ENCODE measurements at places on chromosomes 1 and 21.
A peak's percentile ranks its signal among the peaks of the same experiment; 100 is the strongest.

- no peak for DNase-seq
These were observed 801 bp upstream of the ANXA9 start for GRCh38 chr1:150981177-150981804.

DNA sequence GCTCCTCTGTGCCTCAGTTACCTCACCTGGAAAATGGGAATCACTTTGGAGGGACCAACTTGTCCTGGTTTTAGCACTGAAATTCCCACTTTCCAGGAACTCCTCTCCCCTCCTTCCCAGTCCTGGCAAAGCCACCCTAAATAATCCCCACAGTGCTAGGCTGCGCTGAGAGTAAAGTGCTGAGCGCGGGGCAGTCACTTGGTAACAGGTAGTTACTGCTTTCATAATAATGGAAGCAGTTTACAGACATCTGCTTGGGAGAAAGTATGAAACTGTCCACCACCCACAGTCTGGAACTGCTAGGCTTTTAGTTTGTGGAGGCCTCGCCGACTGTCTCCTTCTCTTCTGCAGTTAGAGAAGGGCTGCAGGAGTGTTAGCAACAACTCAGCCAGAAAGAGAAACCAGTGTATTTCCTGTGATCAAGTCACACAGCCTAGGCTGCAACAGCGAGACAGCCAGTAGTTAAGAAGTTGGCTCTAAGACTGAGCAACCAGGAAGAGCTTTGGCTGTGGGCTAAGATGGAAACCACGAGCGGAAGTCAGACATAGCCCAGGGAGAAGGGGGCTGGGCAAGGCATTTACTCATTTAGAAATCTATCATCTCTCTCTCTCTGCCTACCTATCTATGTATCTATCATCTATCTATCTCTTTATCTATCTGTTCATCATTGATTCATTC is 30.8 kb upstream of the ABCG1 start:
- no peak for DNase-seq

GRCh38 chr1:169112241-169112640 is 5.8 kb downstream of the ATP1B1 start:
- DNase-seq: no peak

DNA sequence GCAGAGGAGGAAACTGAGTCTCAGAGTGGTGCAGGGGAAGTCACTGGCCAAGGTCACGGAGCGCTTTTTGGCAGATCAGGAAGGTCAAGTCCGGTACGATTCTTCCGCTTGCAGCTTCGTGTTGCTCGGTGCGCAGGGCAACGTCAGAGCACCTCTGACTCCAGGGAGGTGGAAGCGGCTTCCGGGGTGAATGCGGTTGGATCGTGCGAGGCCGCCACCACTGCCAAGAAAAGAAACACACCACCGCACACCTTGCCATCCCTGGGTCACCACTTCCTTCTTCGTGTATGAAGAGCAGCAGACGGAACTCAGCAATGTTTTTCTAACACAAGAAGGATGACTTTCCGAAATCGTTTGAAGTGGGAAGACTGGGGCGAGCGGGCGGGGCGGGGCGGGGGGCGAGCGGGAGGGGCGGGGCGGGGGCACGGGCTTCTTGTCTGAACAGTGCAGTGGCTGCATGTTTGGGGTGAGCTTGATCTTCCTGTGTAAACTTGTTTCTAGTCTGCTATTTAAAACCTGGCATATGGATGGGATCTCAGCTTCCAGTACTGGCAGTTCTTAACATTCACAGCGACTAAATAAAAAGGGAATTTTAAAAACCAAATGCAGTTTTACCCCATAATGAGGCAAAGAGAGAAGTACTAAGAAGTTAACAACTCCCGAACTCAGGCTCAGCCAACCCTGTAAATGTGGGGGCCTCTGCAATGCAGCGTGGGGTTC is 300.0 kb downstream of the RRAGC start:
- no peak for DNase-seq

GRCh38 chr1:191699343-191699742 is 458.9 kb upstream of the RGS18 start:
- DNase-seq: no peak

DNA sequence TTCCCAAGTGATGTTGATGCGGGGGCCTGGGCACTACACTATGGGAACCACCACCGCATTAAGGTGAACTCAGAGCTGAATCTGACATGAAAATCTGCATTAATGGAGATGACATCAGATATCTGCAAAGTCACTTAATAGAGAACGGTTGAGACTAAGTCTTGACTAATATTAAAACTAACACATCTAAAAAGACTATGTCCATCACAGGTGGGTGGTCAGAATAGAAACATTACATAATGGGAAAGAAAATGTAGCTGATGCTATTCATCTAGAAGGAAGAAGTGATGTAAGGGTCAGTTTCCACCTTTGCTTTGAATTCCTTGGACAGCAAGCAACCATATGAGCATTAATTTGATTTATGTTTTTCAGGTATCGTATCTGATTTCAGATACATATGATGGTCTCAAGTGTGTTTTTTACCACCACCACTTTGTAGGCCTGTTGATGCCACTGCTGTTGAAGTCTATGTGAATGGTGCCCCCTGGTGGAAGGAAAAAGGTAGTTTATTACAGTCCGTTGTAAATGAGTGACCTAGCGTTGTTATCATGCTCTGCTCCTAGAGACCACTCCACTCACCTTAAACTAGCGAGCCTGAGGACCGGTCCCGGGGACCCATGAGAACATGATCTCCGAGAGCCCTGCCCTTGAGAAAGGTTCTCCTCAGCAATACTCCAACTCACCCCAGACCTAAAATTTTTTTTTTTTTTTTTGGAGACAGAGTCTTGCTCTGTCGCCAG is 73.5 kb downstream of the BACH1 start:
- peak; percentile 57 for DNase-seq

- no peak for DNase-seq
These were observed 26.3 kb upstream of the KIAA0040 start for GRCh38 chr1:175218786-175219434.

- no peak for DNase-seq
These were observed 26.2 kb downstream of the TP73 start for GRCh38 chr1:3678361-3679097.

GRCh38 chr1:87765681-87766070 is 437.0 kb downstream of the LMO4 start:
- no peak for DNase-seq

DNA sequence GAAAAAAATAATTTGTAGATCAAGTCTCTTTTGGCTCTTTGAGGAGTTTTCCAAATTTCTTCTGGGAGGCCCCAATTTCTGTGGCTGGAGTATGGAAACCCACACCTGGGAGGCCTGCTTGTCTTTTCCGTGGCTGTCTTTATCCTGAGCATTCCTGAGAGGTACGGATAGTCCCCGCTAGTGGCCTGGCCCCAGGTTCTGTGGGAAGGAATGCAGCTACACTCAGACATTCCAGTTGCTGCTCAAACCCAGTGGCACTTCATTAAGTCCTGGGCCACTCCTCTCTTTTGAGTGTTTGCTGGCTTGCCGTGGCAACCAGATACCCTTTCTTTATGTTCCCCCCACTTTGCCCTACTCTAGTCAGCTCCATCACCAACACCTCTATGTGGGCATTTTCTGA is 310.4 kb downstream of the ASTN1 start:
- DNase-seq: no peak

DNA sequence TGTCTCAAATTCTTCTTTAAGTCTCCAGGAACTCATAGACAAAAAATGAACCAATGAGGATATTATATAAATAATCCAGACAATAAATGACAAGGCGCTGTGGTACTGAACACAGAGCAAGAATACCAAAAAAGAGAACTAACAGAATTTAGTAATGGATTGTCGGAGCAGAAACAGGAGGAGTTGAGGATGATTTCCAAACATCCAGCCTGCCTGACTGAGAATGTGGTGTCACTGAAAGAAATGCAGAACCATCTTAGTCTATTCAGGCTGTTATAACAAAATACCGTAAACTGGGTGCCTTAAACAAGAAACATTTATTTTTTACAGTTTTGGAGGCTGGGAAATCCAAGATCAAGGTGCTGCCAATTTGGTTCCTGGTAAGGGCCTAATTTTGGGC is 79.7 kb downstream of the RGS2 start:
- DNase-seq: no peak

- DNase-seq: no peak
These were observed 46.9 kb downstream of the ARHGEF10L start for GRCh38 chr1:17586172-17586964.

- no peak for DNase-seq
These were observed 106.7 kb downstream of the SLC45A1 start for GRCh38 chr1:8424539-8425116.

DNA sequence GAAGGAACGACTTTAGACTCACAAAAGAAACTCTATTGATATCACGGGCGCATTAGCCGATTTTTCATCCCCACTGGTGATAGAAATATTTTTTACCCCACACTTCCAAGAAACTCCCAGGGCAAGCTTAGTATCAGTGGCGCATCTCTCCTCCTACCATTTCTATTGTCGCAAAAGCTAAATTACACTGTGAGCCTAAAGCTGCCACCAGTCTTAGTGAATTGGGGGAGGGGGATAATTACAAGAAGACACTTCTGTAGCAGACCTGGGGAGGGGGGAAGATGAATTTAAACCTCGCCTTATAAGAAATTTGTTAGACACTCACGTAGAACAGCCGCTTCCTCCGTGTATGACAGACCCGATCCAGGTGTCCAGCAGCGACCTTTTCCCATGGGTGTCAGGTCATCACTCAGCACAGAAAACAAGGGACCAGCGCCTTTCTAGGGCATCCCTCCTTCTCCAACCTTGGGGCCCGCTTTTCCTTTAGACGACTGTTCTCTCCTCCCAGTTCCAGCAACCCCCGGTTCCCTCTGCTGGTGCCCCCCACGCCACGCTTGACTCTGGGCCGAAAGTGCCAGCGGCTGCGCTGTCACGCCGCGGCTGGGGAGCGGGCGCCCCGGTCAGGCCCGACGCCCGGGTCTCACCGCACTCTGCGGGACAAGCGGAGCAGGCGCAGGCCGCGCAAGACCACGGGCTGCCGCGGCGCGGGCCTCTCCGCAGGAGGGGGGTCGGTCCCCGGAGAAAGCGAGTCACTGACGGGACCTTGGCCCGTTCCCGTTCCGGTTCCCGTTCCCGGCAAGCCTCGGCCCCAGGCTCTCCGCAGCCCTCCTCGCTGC is 821 bp downstream of the PHC2 start:
- DNase-seq: peak; percentile 49

DNA sequence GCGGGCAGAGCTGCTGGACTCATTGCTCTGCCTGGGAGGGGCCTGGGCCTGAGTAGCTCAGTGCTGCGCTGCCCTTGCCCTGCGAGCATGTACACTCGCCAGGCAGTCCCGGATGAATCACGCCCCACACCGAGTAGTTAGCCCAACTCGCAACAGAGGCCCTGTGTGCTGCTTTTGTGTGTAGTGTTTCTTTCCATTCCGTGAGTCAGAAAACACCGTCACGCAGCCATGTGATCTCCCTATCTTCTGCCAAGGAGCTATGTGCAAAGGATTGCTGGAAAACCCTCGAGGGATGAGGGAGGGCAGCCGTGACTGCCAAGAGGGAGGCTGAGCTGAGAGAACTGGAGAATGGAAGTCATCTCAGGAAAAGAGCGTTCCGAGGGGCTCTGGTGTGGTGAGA is 37.3 kb downstream of the NENF start:
- no peak for DNase-seq

GRCh38 chr21:40208948-40209345 is 341.7 kb downstream of the PCP4 start:
- no peak for DNase-seq
